Fibroblast of skin of abdomen (primary cell): ENCODE measurements at places on chromosomes 13 and 19.

- peak; percentile 71 for DNase-seq
These were observed 1.1 kb downstream of the ZNF850 start for GRCh38 chr19:36771261-36772231.

DNA sequence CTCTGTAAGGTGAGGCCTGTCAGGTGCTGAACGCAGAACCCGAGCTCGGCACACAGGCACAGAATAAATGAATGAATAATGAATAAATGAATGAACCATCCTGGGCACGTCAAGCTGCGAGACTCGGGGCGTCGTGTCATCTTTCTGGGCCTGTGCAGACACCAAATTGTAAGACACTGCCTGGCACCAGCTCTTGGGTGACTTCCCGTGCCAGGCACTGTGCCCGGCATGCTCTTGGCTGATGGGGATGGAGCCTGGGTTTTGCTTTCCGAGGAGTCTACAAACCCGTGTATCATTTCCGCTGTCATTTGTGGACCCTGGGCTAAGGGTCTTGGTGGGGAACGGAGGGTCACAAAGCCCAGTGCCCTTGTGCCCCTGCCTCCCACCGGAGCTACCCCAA is 43.9 kb downstream of the CELF5 start:
- DNase-seq = no peak

DNA sequence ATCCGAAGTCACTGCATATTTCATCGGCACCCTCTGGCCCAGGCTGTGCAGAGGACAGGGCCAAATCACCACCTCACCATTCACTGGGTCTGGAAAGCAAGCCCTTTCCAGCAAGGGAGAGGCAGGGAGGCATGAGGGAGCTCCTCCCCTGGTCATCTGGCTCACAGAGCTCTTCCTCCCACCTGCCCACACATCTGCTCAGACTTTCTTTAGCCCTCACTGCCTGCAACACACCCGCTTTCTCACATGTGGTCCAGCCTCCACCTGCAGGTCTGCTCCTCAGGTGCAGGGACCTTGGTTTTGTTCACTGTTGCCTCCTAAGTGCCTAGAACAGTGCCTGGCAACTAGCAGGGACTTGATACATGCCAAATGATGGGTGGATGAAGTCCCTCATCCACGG is 21.0 kb upstream of the SLC35E1 start:
- no peak for DNase-seq

DNA sequence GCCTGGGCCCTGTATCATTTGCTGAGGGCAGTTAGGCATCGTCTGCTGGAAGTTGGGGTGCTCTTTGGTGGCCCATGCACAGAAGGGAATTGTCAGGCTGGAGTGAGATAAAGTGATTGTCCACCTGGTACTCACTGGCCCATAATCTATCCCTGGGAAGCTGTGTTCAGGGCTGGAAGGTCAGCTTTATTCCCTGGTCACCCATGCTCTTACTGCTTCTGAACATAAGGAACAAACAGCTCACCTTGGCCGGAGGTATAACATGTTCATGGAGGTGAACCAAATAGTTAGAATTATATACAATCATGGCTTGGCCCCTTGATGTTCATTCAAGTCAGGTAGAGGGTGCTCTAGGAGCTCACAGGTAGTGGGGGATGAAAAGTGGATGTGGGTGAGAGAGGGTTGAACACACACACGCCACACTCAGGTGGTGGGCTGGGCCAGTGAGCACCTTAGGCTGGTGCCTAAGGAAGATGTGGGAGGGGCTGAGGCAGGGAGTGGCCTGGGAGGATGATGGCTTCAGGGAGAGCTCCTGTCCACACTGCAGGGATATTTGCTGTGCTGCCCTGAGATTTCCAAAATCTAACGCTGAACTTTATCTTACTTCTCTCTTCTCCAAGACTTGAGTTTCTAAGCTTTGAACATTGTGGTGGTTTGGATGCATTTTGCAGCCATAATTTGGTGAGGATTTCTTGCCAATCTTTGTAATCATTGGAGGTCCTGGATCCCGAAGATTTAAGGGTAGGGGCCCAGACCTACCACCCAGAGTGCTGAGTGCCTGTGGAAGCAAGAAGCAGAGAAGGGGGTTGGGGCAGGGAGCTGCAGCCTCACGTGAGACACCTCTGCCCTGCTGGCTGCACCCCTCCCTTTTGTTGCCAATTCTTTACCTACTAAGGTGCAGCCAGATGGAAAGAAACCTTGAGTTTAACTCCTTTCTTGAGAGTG is 420.6 kb downstream of the ZNF536 start:
- no peak for DNase-seq

DNA sequence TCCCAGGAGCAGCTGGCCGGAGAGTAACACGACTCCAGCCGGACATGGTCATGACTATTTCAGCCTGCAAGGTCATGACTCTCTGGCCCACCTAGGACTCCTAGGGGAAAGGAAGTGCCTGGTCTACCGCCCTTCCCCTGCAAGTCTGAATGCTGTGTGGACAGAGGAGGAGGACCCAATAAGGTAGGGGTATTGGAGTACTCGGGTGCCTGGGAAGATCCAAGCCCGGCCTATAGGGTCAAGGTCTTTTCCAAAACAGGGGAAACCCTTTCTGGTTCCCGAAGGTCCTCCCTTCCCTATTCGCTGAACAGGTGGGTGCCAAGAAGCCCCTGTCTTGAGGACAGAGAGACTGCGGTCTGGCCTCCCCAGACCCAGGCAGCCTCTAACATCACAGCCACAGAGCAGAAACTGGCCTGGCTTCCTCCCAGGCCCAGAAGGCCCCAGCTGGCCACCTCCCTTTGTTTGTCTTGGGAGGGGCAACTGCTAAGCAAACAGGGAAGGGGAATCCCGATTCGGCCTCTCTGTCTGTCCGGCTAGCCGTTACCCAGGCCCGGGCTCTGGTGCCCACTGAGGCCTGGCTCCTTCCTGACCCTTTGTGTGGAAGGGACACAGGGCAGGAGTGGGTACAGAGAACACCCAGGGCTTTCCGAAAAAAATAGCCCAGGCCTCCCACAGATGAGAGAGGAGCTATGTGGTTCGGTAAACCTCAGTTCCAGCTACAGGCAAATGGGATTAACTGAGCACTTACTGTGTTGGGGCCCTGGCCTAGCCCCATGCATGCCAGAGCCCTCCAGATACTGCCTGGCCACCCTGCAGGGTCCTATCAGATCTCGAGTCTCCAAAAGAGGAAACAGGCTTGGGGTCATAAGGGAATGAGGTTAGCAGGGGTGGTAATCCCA is 5.2 kb upstream of the GRAMD1A start:
- no peak for DNase-seq

GRCh38 chr19:47534628-47535027 is 19.8 kb upstream of the NAPA start:
- no peak for DNase-seq

- DNase-seq = peak; percentile 27
These were observed 14.6 kb downstream of the CBARP start for GRCh38 chr19:1223018-1223855.

DNA sequence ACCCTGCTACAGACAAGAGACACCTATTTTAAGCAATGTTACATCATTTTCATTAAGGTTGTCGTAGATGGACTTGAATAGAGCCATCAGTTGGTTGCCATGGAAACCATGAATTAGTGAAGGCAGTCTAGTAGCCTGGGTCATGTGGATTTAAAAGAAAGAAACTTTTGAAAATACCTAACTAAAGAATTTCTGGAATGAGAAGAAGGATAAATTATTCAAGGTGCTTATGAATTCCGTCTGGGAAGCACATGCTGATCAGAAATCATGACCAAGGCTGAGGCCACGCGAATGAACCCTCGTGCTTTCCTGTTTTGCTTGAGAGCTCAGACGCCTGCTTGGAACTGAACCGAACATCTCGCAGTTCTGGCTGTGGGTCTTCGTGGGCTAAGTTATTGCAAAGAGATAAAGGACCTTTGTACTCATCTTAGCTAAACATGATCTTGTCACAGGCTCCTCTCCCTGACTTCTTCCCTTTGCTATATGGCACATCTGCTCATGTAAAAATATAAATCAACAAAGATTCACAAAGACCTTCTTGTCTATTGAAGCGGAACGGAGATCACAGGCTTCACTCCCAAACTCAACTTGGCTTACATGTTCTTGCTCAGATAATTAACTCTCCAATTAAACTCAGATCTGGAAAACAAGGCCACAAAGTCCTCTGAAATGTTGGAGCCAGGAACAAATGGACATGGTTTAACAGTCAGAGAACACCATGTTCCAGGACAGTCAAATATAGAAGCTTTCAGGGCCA is 140.2 kb downstream of the NUFIP1 start:
- peak; percentile 57 for DNase-seq

GRCh38 chr19:12723381-12723640 is 421 bp downstream of the TNPO2 start:
- DNase-seq = no peak

DNA sequence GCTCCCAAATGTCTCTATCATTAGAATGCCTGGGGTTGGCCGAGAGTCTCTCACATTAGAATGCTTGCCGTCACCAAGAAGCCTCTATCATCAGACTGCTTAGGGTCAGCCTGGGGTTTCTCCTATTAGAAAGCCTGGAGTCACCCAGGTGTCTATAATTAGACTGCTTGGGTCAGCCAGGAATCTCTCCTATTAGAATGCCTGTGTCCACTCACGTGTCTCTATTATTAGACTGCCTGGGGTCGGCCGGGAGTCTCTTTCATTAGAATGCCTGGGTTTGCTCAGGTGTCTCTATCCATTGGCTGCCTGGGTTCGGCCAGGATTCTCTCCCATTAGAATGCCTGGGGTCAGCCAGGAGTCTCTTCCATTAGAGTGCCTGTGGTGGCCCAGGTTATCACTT is 1453.1 kb downstream of the UQCRFS1 start:
- no peak for DNase-seq

- no peak for DNase-seq
These were observed 214.4 kb upstream of the IRS2 start for GRCh38 chr13:110000534-110001345.

DNA sequence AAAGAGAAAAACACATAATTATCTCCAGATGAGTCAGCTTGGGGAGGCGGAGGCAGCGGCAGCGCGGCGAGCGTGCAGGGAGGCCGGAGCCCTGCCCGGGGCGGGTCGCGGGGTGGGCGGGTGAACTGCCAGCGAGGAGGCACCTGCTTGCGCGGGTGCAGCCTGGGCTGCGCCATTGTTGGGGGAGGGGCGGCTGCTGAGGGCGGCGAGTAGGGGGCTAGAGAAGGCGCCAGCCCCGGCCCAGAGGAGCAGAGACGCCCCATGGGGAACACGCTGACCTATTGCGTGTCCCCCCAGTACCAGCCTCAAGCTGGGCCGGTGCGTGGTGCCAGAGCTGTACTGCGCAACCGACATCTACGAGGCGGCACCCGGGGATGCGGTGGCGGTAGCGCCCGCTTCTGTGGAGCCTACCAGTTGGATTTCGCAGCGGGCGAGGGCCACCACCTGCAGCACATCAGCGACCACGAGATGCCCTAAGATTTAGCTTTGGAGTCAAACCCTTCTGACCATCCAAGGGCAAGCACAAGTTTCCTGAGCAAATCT is 16.7 kb downstream of the ZNF100 start:
- DNase-seq = no peak

DNA sequence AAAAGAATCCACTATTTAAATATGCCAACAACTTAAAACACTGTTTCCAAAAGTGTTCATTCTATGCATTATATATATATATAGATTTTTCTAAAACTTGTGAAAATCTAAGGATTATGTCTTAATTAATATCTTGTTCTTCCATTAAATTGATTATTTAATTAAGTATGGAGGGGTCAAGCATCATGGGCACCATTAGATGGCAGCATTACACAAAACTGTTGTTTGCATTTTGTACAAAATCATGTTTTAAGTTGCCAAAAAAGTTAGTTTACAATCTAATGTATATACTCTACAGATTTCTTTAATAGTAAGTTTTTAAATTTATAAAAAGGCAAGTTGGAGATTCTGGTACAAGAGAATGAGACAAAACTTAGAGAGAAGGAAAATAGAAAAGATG is 213.2 kb upstream of the EDNRB start:
- DNase-seq = peak; percentile 2

- no peak for DNase-seq
These were observed 518 bp downstream of the KLF2 start for GRCh38 chr19:16325161-16325527.

GRCh38 chr13:42396501-42396900 is 124.5 kb downstream of the AKAP11 start:
- no peak for DNase-seq

- DNase-seq = peak; percentile 92
These were observed 31.2 kb upstream of the KLF2 start for GRCh38 chr19:16293118-16294091.

- DNase-seq = no peak
These were observed 15.5 kb downstream of the DPP9 start for GRCh38 chr19:4707956-4708650.

DNA sequence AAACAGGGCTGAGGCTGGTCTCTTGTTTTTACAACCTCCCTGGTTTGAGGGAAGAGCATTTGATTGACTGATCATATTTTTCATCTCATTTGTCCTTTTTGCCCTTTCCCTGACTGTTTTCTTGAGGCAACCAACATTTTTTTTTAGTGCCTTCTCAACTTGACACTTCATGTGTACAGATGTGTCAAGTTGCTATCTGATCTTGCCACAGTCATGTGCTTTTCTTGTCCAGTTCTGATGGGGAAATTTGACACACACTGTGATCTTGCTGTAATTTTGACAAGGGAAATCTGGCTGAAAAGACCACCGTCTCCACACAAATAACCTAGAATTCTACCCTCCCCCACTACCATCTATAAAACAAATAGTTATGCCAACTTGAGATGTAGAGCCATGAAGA is 329.6 kb downstream of the KCTD12 start:
- DNase-seq = no peak

DNA sequence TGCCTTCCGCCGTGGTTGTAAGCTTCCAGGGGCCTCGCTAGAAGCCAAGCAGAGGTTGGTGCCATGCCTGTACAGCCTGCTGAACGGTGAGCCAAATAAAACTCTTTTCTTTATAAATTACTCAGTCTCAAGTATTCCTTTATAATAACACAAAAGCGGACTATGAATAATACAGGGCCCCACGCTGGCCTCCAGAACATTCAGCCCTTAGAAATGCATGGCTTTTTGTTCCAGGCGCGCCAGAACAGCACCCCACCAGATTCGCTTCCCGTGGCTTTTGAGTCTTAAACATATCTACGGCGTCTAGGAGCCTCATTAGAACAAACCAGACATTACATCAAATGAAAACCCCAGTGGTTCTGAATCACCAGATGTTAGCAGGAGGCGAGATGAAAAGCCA is 75.1 kb downstream of the SLC15A1 start:
- DNase-seq = peak; percentile 86

GRCh38 chr13:46405457-46405856 is 18.4 kb upstream of the RUBCNL start:
- no peak for DNase-seq

- DNase-seq = peak; percentile 12
These were observed 249.4 kb downstream of the PCCA start for GRCh38 chr13:100338275-100338674.

GRCh38 chr19:10420444-10421239 is at the start of gene PDE4A:
Gene PDE4A, plus strand, starts transcription at chr19:10420538. Its CDS starts 227 bp downstream, at chr19:10420765.
- peak; percentile 27 for DNase-seq

DNA sequence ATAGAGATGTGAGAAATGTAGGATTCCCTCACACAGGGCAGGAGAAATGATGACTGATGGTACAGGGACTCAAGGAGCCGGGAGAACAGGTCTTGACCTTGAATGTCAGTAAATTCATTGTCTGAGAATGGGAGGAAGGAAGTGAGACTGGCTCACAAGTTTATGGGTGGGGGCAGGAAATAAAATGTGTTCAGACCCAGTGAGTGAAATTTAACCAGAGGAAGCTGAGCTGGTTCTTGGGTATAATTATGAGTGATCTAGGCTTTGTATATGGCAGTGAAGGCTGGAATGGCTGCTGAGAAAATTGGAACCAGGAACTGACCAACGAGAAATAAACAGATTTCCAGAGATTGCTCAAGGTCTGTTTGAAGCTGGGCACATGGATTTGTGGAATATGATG is 6.3 kb upstream of the IGSF23 start:
- peak; percentile 50 for DNase-seq

- peak; percentile 61 for DNase-seq
These were observed at the start of gene GSX1 for GRCh38 chr13:27792393-27793218. Gene GSX1, plus strand, starts transcription at chr13:27792483. Its CDS starts 208 bp downstream, at chr13:27792691.
